SK-N-MC (cell line): ENCODE measurements at places on chromosomes 1 and 21.

GRCh38 chr1:220943319-220943996 lies 64.2 kb downstream of the HLX start:
- no peak for DNase-seq

DNA sequence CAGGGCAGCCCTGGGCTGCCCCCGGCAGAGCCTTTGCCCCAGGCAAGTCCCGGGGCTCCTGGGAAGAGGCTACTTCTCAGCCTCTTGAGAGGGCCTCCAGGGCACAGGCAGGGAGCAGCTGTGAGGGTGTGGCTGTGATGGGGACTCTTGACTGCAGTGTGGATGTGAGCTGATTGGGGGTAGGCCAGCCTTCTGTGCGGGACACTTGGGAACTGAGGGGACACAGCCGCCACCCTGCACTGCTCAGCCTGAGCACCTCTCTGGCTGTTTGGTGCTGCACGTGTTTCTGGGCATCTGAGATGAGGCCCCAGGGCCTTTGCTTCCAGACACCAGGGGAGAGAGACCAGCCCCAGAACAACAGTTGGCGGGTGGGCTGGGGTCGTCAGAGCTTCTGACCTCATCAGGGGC lies 62.1 kb downstream of the SKI start:
- no peak for DNase-seq

- DNase-seq, result no peak
These were observed 77.8 kb downstream of the ALPL start for GRCh38 chr1:21586846-21587601.

DNA sequence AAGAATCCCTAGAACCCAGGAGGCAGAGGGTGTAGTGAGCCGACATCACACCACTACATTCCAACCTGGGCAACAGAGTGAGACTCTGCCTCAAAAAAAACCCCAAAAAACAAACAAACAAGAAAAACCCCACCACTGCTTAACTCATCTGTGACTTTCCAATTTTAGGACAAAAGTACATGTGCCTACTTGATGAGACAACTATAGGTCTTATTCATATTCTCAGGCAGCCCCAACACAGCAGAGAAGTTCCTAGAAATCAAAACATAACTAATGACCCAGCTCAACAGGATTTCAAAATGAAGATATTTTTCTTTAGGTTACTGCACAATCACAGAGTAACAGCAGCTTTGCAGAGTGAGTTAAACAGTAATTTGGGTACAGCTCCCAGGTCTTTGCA lies 26.4 kb downstream of the TIAM1 start:
- no peak for DNase-seq

DNA sequence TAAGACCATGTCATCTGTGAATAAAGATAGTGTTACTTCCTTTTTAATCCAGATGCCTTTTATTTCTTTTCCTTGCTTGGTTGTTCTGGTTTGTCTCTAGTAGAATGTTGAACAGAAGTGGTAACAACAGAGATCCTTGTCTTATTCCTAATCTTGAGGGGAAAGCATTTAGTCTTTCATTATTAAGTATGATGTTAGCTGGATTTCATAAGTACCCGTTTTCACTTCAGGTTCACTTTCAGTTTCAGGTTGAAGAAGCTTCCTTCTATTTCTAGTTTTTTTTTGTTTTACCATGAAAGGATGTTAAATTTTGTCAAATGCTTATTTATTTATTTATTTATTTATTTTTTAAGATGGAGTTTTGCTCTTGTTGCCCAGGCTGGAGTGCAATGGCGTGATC lies 22.3 kb upstream of the AGPAT3 start:
- DNase-seq, result no peak

GRCh38 chr1:175441791-175442190 lies 249.2 kb upstream of the KIAA0040 start:
- no peak for DNase-seq

DNA sequence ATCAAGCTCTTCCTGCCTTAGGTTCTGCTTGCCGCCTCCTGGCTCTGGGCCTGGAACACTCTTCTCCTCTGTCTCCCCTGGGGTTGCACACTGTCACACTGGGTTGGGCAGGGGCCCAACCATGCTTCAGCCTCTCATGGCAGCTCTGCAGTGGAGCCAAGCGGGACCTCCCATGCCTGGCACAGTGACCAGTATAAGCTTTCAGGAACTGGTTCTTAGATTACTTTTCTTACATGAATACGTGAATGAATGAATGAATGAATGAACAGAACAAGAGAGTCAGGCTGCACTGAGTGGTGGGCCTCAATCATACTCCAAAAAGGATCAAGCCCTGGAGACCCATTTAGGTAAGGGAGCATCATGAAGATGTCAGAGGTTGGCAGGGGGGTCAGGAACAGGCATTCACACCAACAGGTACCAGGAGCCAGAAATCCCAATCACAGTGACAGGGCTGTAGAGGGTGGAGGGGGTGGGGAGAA lies 30.8 kb upstream of the TMEM125 start:
- no peak for DNase-seq
